ENCODE measurements at places on chromosomes 5 and 9.

DNA sequence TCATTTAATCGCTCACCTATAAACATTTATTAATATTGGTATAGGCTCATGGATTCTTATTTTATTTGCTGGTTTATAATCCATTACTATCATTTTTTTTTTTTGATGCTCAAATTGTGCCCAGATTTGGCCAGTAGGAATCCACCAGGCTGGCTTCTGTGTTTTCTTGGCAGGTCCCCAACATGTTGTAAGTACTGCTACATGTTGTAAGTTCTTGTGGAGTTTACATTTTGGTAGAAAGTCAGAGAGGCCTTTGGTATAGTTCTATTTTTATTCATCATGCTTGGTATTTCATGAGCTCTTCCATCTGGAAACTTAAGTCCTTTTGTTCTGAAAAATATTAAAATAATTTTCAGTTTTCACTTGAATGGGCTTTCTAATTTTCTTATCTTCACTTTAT lies 47.1 kb downstream of the MAT2B start:
- no peak for DNase-seq

DNA sequence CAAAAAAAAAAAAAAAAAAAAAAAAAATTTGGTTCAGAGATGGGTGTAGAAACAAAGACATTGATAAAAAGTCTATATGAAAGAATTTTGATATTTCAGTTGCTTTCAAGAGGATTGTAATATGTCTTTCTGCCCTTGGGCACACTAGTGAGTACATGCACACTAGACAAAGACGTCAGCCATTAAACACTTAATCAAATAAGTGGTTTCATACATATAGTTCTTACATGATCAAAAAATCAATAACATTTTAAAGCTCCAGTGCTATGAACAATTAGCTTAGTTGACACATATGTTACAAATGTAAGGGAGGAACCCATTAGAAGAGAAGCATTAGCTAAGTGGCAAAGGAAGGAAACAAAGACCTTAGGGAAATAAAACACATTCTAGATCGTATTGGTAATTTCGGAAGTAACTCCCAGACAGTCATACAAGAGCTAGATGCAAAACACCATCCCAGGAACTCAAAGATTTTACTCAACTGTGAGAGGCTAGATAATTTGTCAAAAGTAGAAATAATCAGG lies 84.5 kb upstream of the MAN2A1 start:
- DNase-seq, result no peak

- peak; percentile 86 for DNase-seq
These were observed 491.1 kb downstream of the CCDC171 start for GRCh38 chr9:16043756-16044578.

GRCh38 chr9:134970719-134971118 lies 53.0 kb upstream of the FCN1 start:
- no peak for DNase-seq

DNA sequence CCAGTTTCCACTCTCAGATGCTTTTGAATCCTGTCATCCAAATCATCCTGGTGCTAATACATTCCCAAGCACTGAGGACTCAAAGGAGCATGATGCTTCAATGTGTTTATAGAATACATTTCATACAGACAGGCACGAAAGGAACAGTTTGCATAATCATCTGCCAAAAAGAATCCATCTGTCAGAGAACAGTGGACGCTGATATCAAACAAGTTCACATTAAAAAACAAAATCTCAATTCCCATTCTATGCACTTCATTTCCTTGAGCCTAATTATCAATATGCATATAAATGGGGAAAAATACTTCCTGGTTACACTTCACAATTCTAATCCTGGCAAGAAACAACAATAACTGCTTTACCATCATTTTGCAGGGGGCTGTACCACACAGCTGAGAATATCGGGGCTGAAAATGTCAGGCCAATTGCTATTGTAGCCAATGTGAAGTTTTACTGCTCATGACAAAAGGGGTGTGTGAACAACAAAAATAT lies 125.5 kb upstream of the FAM174A start:
- DNase-seq, result no peak

- DNase-seq, result no peak
These were observed 32.1 kb upstream of the FCN1 start for GRCh38 chr9:134949681-134950385.

DNA sequence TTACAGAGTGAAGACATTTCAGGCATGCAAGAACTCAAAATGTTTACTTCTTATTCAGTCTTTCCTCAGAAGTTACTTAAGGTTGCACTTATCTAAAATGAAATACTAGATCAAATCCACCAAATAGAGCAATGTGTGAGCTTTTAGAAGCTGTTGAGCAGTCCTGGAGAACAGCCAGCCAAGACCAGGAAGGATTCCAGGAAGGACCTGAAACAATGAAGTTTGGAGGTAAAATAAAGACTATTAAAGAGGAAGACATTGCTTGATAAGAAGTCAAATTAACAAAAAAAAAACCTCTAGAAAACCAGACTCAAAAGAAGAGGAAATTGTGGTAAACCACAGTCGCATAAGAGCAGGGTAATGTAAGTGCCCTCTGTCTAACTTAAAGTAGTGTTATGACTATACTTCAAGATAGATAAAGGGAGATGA lies 156.2 kb upstream of the S1PR3 start:
- DNase-seq, result peak; percentile 45
